ENCODE measurements at places on chromosomes 2 and 18. TPM values are rescaled to one million over a fixed set of nuclear protein-coding genes. Genes with fewer than 3 reads are reported as not detected.

- DNase-seq: no peak
Measured at GRCh38 chr2:72038524-72038923, 109.1 kb downstream of the CYP26B1 start.

Gene FBLN7
- total RNA-seq: 20.5 TPM

DNA sequence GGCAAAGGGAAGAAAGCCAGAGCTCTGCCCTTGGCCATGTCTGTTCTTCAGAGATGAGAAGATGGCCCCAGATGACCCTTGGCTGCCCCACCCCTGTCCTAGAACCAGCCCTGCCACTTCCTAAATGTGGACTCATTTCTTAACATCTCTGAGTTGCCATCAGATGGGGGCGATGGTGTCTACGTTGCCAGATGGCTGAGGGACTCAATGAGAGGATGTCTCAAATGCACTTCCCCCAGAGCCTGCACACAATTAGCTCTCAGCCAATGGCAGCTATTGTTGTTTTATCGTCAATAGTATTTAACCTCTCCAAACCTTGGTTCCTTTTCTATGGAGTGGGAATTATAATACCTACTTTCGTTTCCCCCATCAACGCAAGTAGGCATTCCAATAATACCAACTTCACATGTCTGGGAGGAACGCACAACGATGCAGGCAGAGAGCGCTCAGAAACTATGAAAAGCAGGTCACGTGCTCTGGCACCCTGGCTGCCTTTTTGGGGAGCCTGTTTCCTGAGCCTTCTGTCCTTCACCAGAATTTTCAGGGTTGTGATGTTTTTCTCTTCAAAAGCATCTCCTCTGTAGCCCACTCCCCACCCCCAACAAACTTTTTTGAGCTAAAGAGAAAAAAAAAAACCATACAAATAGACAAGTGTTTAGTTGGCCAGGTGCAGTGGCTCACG is 100.3 kb downstream of the MCFD2 start:
- DNase-seq: no peak

- no peak for DNase-seq
Measured at GRCh38 chr2:234075518-234075915, 25.0 kb downstream of the SPP2 start.

DNA sequence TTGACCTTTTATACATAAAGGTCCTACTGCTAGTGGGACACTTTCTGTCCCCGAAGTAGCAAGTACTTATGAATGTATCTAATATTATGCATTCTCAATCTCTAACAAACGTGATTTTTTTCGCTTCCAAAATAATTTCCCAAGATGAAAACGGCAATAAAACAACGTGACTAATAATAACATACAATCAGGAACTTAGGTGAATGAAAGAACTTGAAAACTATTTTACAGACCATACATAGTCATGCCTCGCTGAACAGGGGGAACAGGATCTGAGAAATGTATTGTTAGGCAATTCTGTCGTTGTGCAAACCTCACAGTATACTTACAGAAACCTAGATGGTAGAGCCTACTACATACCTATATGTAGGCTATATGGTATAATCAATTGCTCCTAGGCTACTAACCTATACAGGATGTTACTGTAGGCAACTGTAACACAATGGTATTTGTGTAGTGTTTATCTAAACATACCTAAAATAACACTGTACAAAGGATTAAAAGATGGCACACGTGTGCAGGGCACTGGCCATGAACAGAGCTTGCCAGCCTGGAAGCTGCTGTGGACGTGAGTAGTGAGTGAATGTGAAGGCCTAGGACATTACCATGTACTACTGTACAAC is 2.5 kb downstream of the RTN4 start:
- no peak for DNase-seq

Gene TCF23
- total RNA-seq: not detected

Gene GALNT1
- total RNA-seq: 38.6 TPM

Gene ITGB6
- not detected for total RNA-seq

GRCh38 chr2:117087535-117088291 is 726.8 kb upstream of the DDX18 start:
- DNase-seq: no peak

DNA sequence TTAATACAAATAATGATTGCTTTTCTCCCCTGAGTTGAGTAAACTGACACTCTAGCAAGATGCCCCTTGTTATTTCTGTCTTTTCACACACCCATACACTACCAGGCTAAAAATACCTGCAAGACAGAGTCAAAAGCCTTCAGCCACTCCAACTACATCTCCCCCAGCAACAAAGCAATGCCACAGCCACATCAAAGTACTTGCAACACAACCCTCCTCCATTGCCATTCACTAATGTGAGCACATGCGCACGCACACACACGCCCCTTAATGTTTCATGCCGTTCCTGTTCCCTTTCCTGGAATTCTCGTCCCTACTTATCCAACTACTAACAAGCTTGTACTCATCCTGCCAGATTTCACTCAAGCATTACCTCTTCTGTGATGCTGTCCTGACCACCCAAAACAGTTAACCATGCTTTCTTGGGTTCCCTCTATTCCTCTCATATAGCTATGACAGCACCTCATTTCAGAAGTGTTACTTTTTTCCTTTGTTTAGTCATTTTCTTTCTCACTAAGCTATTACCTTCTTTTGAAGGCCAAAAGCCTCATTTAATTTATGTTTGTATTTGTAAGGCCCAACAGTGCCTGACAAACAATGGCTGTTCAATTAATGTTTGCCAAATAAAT is 29.6 kb downstream of the SLC25A12 start:
- peak; percentile 5 for DNase-seq

Gene CLEC4F
- total RNA-seq: not detected

Gene ATP8B1
- not detected for total RNA-seq

- DNase-seq: no peak
Measured at GRCh38 chr2:7356909-7357584, 439.8 kb downstream of the RNF144A start.

DNA sequence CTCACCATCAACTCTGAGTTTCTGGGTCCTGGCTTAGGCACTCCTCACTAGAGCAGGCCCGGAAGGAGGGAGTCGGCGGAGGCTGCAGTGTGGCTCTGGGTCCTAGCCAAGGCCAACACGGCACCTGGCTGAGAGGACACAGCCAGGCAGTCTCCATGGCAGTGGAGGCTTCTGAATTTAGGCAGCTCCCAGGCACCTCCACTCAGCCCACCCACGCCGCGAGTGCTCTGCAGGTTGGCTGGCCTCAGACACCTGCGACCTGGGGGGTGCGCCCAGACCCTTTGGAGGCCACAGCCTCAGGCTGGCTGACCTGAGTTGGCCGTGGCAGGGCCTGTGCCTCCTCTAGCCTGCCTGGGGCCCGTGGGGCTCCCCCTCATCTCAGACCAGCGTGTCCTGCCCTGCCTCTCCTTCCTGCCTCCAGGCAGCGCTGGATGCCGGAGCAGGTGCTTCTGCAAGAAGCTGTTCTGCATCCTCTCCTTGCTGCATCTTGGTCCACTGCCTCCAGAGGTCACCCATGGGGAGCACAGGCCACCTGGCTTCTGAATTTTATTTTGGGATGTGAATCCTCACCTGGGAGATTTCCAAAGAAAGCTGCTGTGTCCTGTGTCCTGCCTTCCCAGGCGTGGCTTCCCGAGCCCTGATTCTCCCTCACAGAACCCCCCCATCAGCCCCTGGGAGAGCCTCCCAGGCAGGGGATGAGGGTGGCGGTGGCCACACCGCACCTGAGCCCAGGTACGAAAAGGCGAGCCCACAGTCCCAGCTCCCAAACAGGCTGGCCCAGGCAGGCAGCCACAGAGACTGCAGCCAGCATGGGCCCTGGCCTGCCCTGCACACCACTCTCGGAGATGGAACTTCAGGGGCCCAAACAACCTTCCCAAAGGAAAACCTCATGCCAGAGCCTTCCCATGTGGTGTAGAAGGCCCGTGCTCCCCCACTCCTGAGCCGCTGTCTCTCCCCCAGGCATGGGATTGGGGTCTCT is 23.4 kb downstream of the AQP12A start:
- DNase-seq: no peak

Gene GALNT14
- total RNA-seq: not detected

Gene KCNG2
- total RNA-seq: not detected

DNA sequence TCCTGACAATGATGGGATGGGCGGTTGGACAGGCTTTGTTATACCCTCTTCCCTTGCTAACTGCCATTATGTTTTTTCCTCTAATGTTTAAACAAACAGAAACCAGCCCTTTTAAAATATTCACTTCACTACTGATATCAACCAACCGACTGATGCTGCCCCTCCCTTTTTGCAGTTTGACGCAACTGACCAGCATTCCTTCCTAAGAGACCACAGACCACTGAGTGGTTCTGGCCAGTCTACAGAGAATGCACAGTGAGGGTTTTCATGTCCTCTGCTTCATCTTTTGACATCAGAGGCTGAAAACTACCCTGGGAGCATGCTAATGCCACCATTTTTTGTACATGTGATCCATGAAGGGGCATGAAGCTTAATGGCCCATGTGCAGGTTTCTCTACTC is 85.3 kb downstream of the CYP26B1 start:
- no peak for DNase-seq

DNA sequence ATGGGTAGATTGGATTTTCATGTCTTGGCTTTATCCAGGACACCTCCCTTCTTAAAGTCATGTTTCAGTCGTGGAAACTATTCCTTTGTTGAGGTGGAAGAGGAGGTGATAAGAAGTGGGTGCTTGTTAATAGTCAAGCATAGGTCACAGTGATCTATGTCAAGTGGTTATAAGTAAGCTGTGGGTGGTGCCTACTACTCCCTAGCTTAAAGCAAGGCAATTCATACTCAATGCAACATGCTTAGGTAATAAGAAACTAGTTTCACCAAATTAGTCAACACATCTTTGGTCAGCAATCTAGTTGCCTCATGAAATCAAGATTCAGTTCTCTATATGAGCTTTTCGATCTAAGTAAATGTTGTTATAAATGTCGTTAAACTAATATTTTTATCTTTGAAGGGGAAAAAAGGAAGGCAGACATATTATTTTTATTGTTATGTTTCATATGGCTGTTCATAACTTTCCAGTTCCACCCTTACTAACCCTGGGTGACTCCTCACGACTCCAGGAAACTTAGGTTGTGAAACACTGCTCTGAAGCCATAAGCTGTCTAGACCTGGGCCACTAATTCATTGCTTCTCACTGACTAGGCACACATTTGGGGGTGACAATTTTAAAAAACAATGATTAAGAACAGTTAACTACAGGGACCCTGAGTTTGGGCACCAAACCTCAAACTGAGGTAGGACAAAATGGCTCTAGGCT is 5.8 kb upstream of the ABCB11 start:
- DNase-seq: no peak

DNA sequence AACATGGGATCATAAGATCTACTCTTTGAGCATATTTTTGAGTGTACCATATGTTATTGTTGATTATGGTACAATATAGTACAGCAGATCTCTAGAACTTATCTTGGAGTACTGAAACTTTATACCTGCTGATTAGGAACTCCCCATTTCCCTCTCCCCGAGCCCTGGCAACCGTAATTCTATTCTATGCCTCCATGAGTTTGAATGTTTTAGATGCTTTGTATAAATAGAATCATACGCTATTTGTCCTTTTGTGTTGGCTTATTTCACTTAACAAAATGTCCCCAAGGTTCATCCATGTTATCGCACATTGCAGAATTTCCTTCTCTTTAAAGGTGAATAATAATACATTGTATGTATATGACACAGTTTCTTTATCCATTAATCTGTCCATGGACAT is 117.2 kb downstream of the PTPRM start:
- DNase-seq: no peak

Gene AGPS
- 21.8 TPM for total RNA-seq

- DNase-seq: no peak
Measured at GRCh38 chr2:37688771-37689468, 17.5 kb upstream of the CDC42EP3 start.

DNA sequence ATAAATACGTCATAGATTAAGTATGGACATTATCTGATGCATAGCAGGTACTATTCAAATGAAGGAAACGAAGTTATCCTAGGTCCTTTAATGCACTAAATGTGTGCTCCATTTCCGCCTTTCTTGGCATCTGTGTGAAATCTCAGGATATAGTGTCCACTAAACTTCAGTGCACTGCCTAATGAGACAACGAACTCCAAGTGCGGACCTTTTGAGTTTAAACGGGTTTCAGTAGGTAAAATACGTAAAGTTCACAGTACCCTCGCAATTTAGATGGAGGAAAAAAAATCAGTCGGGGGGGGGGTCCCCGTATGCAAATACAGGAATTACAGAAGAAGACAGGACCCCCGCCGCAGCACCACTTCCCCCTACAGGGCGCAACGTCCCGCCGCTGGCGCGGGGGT is 729 bp upstream of the REL start:
- no peak for DNase-seq

Gene BOLL
- total RNA-seq: not detected

DNA sequence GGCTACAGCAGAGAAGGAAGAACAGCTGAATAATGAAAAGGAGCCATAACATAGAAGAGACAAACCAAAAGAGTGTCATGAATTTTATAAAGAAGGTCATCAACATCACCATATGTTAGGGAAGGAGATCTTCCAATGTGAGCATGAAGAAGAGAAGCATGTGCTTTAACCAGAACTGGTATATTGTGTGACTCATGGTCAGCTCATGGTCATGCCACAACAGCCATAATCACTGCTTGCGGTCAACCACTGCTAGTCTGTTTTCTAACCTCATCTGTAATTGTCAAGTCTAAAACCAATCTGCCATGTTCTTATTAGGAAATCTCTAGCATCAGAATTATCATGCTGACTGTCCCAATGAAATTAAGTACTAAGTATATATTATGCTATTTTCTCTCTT is 204.1 kb upstream of the VRK2 start:
- no peak for DNase-seq

- no peak for DNase-seq
Measured at GRCh38 chr2:230816735-230817134, 48.0 kb upstream of the ITM2C start.

DNA sequence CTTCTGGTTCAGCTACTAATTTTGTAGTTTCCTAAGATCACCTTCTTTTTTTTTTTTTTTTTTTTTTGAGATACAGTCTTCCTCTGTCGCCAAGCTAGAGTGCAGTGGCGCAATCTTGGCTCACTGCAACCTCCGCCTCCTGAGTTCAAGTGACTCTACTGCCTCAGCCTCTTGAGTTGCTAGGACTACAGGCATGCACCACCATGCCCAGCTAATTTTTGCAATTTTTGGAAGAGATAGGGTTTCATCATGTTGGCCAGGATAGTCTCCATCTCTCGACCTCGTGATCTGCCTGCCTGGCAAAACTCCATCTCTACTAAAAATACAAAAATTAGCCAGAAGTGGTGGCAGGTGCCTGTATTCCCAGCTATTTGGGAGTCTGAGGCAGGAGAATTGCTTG is 301.5 kb upstream of the TFPI start:
- no peak for DNase-seq

Gene PEX13
- 12.3 TPM for total RNA-seq

DNA sequence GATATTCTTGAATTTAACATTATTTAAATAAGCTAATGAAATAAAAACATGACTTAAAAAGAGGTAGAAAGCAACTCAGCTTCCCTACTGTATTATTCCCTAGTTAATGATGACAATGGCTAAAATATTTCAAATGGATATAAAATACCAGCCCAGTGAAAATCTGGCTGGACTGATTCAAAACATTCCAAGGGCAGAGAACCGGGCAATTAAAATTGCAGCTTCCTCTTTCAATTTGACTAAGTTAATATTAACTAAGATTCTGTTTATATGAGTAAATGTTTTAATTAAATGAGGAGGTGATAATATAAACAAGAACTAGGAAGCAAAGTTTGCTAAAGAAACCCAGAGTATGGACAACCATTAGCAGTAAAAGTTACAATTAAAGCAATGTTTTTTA is 65.6 kb downstream of the RAPH1 start:
- no peak for DNase-seq

Gene SLC30A3
- total RNA-seq: not detected

Gene MPP4
- not detected for total RNA-seq

GRCh38 chr2:60679036-60679780 is 76.9 kb upstream of the PAPOLG start:
- no peak for DNase-seq

- DNase-seq: no peak
Measured at GRCh38 chr2:83817511-83817910, 641.6 kb downstream of the SUCLG1 start.

All from naive thymus-derived CD4-positive, alpha-beta T cell (primary cell).